ENCODE measurements at places on chromosomes 12 and 14. TPM values are rescaled to one million over a fixed set of nuclear protein-coding genes. Genes with fewer than 3 reads are reported as not detected.

The PPM1H gene
- total RNA-seq: 1.9 TPM

The EML1 gene
- total RNA-seq: 22.2 TPM

The SLC10A1 gene
- total RNA-seq: not detected

DNA sequence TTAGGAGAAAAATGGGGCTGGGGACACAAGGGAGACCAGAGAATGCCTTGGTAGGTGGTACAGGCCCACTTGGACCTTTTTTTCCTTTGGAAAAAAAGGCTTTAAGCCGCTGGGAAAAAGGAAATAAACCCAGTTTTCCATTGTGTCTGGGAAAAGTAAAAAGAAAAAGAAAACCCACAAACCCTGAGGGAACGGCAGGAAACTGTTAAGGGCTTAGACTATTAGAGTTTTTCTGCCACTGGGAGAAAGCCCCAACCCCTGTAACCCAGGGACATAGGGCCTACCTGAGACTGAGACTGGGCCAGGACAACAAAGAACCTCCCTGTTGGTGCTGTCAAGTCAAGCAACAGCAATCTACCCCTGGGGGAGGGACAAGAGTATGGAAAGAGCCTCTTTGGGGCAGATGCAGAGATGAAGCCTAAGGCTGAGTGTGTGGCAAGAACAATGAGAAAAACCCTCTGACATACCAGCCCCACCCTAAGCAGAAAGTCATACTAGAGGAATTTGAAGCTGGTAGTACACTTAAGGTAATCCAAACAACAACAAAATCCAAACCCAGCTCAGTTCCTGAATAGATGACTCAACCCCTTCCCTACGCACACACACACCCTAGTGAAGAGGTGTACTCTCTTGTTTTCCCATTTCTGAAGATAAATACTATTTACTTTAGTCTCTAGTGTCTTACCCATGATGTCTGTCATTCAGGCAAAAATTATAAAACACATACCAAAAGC, 22.8 kb downstream of the ATF1 start:
- H3K36me3 ChIP-seq: no peaks in the 10 kb centered on the region
- H3K27me3 ChIP-seq: no peaks in the 10 kb centered on the region
- H3K27ac ChIP-seq: no peak overlapping the region
- DNase-seq: no peak
- no peaks in the 10 kb centered on the region for H3K4me1 ChIP-seq
- no peak overlapping the region for H3K4me3 ChIP-seq

DNA sequence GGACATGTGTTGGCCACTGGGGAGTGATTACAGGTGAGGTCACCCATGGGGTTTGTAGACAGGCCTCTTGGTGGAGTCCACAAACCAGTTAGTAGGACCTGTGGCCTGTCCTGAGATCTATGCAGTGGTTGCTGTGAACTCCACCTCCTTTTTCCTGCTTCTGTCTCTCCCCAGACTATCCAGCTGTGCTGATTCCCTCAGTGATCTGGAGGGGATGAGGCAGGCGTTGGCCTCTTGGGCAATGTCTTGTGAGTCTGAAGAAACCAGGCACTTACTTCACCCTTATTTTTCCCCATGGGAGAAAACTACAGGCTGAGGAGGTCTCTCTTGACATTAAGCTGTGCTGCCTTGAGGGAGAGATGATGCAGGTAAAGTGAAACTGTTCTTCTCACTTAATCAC, 257.2 kb upstream of the PRICKLE1 start:
- H3K4me1 ChIP-seq: no peaks in the 10 kb centered on the region
- DNase-seq: no peak
- H3K27ac ChIP-seq: no peak overlapping the region
- no peaks in the 10 kb centered on the region for H3K27me3 ChIP-seq

DNA sequence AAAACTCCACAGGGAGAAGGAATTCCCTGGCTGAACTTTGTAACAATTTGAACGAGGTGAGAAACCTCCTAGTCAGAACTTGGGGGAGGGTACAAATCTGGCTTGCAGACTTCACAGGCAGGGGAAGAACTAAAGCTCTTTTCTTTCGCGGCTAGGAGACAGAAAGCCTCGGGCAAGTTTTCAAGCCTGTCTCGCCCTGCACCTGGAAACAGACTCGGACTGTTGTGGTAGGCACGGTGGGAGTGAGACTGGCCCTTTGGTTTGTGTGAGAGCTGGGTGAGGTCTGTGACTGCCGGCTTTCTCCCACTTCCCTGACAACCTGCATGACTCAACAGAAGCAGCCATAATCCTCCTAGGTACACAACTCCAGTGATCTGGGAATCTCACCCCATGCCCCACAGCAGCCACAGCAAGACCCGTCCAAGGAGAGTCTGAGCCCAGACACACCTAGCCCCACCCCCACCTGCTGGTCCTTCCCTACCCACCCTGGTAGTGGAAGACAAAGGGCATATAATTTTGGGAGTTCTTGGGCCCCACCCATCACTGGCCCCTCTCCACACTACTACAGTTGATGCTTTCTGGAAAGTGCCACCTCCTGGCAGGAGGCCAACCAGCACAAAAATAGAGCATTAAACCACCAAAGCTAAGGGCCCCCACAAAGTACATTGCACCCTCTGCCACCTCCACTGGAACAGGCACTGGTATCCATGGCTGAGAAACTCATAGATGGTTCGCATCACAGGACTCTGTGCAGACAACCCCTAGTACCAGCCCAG, 102.7 kb upstream of the ST8SIA1 start:
- DNase-seq: no peak
- no peaks in the 10 kb centered on the region for H3K27me3 ChIP-seq

- no peak overlapping the region for H3K27ac ChIP-seq
- H3K27me3 ChIP-seq: no peaks in the 10 kb centered on the region
- DNase-seq: no peak
- no peaks in the 10 kb centered on the region for H3K36me3 ChIP-seq
Observed at GRCh38 chr12:59559696-59560095, 36.1 kb upstream of the SLC16A7 start.

DNA sequence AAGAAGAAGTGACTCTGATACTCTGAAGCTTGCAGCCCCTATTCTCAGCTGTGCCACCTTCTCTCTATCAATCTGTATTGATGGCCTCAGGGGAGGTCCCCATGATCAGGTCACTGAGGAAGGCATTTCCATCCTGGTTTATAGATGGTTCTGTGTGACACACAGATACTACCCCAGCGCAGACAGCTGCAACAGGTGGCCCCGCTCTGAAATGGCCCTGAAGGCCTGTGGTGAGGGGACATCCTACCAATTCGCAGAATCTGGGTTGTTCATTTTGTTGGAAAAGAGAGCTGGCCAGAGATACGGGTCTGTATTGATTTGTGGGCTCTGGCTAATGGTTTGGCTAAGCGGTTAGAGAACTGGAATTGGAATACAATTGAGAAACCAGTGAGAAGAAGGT, 21.7 kb downstream of the DLK1 start:
- peaks cover 5% of the 10 kb centered on the region for H3K4me1 ChIP-seq
- no peak overlapping the region for H3K27ac ChIP-seq
- no peaks in the 10 kb centered on the region for H3K27me3 ChIP-seq

GRCh38 chr14:92655419-92656201, 92.8 kb downstream of the LGMN start:
- H3K27ac ChIP-seq: peak overlapping the region; percentile 47
- no peaks in the 10 kb centered on the region for H3K4me1 ChIP-seq
- no peaks in the 10 kb centered on the region for H3K27me3 ChIP-seq
- H3K4me3 ChIP-seq: no peak overlapping the region
- H3K36me3 ChIP-seq: no peaks in the 10 kb centered on the region
